Stimulated activated CD4-positive, alpha-beta T cell treated with anti-CD3 and anti-CD28 coated beads, Interleukin-12 subunit alpha, Interleukin-12 subunit beta, amount 100 ng/mL, for 48 hours (primary cell): ENCODE measurements at places on chromosomes 1 and 21.

DNA sequence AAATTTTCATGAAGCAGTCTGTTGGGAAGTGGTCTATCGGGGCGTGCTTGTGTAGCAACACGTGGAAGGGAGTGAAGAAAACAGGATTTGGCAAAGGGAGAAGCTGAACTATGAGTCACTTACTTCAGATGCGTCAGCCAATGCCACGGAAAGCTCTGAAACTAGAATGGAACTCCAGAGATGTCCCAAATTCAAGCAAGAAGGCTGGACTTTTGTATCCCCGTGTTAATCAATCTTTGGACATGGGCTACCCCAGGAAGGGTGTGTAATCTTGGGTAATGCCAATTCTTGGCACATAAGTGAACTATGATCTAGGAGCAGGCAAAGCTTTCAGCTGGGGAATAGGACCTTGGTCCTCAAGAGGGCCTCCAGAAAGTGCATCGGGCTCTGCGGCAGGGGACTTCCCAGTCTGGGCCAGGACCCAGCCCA lies 102.6 kb downstream of the ADSS2 start:
- DNase-seq = no peak

DNA sequence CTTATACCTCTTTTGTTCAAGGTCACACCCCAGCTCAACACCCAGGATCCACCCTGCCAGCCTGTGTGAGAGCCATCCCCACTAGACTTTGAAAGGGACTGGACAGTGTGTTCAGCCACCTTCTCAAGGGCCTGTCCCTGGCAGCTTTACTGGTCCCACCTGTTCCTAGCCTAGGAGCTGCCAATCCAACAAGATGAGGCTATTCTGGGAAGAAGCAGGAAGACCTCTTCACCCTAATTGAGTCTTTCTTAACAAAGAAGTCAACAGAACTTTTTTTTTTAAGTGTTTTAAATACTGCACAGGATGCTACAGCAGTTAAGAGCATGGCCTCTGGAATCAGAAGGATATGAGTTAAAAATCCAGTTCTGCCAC lies 95.8 kb upstream of the HOOK1 start:
- DNase-seq = no peak

GRCh38 chr1:153087652-153088051 lies 6.7 kb downstream of the SPRR2E start:
- no peak for DNase-seq

DNA sequence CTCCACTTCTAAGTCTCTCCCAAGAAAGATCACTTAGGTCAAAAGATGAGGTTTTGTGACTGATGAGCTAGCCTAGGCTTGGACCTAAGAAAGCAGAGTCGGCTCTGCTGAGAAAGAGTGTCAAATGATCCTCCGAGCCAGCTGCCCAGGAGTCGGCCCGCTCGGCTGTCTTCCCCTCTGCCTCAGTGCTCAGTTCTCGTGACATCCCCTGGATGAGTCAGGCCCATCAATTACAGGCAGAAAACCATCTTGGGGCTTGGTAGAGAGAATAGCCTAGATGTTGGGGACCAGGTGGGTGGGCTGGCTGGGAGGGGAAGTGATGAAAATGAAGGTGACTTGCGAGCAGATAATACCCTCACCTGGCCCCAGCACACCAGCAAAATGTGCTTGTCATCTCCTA lies 60.5 kb downstream of the SLC66A1 start:
- no peak for DNase-seq

DNA sequence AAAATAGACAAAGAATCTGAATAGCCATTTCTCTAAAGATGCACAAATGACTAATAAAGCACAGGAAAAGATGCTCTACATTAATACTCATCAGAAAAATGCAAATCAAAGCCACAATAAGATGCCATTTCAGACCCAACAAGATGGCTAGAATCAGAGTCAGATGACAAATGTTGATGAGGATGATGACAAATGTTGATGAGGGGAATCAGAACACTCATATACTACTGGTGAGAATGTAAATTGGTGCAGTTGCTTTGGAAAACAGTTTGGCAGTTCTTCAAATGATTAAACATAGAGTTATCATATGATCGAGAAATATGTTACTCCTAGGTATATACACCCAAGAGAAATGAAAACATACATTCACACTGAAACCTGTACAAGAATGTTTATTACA lies 33.9 kb downstream of the LRRC40 start:
- no peak for DNase-seq
